Activated CD4-positive, alpha-beta T cell treated with anti-CD3 and anti-CD28 coated beads, Interleukin-2, amount 50 U/mL, for 1 hour (primary cell): ENCODE measurements at places on chromosomes 16 and 17.
A peak's percentile ranks its signal among the peaks of the same experiment; 100 is the strongest.

- DNase-seq = no peak
Measured at GRCh38 chr16:67137605-67138004, 13.2 kb downstream of the B3GNT9 start.

DNA sequence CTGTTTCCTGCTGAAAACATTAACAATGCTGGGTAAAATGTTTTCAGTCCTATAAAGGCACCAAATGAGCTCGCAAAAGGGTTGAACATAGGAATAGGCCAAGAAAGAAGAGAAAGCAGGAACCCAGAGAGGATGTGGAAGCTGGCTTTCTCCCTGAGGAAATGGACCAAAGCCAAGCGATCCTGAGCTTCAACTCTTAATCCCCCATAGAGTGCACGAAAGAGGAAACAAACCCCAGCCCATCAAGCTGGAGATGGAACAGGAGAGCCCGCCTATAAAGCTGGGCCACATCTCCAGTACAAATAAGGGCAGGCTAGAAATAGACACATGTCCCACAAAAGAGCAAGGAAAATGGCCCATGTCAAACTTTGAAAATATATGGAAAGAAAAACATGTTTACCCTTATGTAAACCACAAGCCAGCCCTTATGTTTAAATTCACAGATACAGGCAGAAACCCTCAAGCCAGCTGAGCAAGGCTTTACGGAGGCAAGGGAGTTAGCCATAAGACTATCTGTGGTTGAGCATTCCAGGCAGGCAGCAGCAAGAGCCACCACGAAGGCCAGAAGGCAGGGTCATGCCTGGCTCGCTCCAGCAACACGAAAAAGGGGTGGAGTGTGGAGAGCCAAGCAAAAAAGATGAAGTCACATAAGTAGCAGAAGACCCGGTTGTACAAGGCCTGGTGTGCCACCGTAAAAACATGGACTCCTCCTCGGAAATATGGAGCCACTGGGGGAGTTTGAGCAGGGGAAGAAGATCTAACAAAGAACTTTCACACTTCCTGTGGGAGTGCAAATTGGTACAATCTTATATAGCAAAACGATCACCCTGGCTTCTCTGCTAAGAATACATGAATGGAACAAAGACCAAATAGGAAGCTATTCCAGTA, 27.8 kb downstream of the COPRS start:
- DNase-seq = no peak

GRCh38 chr16:46895399-46896313, 11.5 kb downstream of the GPT2 start:
- DNase-seq = no peak

GRCh38 chr16:51825779-51826178, 674.7 kb upstream of the SALL1 start:
- no peak for DNase-seq

DNA sequence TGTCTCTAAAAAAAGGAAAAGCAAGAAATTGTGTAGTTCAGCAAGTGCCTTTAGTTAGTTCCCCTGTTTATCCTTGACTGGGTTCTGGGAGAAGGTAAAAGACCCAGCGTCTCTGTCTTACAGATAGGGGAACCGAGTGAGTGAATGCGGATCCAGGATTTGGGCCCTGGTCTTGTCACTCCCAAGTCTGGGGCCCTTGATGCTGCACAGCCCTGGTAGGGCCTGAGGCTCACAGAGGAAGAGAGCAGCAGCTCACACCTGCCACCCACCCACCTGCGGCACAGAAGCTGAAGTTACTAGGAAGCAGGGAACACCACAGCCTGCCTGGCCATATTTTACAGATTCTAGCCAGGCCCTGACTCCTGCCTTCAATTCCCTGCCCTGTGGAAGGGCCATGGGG, 22.2 kb downstream of the LASP1 start:
- DNase-seq = no peak

DNA sequence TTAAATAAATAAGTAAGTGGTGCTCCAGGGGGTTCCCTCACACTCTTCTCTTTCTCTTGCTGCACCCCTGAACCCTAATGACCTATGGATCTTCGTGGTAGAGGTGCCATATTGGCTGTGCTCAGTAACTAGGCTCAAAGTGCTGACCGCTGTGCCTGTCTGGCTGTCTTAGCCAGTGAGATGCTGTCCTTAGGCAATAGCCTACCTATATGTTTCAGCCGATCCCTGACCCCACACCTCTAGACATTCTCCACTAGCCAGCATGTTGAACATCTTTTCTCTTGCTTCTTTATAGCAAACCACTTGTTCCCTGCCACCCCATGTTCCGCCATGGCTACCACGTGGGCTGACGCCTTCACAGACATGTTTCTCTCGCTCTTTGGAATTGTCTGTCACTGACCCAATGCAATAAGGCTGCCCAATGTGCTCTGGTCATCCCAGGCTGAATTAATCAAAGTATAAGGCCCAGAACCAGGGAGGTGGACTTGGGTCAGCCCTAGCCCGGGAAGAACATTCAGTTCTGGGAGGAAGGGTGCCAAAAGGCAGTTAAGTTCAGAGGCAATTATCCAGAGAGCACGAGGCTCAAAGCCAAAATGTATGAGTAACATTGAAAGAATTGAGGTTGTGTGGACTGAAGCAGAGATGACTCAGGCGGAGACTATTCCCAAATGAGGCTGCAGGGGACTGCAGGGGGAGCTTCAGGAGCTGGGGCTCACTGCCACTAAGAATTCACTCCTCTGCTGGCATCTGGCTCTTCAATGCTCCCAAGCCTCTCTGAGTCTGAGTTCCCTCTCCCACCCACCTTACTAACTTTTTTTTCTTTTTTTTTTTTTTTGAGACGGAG, 28.7 kb upstream of the TNRC6A start:
- DNase-seq = no peak

DNA sequence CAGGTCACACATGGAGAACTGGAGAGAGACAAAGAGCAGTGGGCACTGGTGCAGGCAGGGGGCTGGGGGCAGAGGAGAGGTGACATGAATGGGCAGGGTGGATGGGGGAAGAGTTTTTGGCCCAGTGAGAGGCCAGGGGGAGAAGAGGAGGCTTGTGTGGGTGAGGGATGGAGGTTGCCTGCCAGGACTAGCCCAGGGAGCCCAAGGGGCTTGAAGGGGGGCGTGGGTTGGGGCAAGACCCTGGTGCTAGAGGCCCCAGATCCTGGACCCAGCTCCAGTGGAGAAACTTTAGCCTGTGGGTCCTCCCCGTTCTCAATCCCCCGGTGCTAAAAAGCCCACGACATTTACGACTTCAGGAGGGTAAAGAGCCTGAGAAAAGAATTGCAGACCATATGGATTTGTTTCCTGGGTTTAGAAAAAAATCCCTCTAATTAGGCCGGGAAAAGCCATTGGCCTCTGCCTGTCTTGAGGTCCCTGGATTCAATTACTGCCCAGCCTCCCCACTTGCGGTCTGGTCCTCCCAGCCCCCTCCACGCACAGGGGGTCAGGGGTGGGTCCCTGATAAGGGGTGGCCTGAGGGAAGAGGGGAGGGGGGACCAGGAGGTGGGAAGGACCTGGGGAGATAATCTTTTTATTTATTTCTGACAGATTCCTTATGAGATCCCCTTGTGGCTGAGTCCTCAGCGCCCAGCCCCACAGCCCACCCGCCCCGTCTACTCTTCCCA, 33.0 kb downstream of the NGFR start:
- no peak for DNase-seq

DNA sequence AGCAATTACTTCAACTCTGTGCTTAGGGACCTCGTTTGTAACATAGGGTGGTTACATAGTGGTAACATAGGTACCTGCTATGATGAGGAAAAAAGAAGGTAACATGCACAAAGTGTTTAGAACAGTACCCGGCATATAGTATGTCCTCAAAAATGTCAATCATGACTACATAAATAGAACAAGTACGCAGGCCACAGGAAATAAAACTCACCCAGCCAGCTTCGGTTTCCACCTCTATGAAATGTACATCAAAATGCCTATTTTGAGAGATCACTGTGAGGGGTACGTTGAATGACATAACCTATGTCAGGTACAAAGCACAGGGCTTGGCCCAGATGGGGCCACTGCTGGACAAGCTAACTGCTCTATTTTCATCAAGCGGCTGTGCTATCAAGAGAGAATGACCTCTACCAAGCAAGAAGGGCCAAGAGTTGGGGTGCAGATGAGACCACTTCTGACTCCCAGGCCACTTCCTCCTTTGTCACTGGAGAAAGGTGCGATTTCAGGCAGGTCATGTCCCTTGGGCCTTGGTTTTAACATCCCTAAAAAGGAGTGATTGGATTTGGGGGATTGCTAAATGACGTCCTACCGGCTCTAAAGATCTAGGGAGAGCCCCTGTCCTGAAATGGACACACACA, 45.4 kb downstream of the WSB1 start:
- no peak for DNase-seq

DNA sequence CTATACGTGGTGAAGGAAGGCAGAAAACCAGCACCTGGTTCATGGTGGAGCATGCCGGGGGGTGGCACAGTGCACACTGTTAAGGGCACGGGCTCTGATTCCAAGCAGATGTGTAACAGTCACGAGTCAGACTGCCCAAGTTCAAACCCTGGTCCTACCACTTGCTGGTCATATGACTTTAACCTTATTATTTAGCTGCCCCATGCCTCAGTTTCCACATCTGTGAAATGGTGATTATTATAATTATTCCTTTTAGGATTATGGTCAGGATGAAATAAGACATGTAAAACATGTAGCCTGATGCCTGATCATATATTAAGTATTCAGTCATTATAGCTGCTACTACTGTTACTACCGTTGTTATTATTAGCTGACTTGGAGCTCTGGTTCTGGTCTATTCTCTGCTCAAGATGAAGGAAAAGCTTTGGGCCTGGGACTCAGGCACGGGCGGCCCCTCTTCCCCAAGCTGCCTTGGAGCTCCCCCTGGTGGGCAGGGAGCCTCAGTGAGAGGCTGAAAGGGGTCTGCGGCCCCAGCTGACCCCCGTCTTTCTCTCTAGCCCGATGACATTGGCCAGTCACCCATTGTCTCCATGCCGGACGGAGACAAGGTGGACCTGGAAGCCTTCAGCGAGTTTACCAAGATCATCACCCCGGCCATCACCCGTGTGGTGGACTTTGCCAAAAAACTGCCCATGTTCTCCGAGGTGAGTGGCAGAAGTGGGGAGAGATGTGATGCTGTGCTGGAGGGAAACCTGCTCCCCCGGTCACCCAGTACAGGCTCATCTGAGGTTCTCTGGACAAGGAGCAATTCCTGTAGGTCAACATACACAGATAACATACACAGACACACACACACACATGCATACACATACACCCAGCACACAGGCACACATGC, 14.0 kb downstream of the NR1D1 start:
- peak; percentile 65 for DNase-seq

DNA sequence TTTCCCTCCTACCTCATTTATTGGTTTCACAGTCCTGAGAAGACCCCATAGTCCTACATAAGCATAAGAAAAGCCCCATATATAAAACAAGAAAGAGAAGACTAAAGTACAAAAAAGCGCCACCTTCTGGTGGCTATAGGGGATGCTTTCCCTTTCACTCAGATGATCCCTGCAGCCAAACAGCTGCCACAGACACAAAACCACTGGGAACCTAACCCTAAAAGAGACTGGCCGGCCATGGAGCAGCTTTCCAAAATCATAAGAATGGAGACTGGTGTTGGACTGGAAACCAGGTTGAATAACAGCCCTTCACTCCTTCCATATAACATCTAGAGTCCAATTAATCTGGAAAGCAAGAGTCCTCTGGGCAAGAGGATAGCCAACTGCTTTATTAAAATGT, 11.4 kb downstream of the DYNC1LI2 start:
- DNase-seq = peak; percentile 16

GRCh38 chr17:70074956-70075355, at the start of gene KCNJ16:
TSS of gene KCNJ16 (plus strand) at chr17:70075225. CDS start at chr17:70132088, 56,863 bp downstream.
- no peak for DNase-seq

DNA sequence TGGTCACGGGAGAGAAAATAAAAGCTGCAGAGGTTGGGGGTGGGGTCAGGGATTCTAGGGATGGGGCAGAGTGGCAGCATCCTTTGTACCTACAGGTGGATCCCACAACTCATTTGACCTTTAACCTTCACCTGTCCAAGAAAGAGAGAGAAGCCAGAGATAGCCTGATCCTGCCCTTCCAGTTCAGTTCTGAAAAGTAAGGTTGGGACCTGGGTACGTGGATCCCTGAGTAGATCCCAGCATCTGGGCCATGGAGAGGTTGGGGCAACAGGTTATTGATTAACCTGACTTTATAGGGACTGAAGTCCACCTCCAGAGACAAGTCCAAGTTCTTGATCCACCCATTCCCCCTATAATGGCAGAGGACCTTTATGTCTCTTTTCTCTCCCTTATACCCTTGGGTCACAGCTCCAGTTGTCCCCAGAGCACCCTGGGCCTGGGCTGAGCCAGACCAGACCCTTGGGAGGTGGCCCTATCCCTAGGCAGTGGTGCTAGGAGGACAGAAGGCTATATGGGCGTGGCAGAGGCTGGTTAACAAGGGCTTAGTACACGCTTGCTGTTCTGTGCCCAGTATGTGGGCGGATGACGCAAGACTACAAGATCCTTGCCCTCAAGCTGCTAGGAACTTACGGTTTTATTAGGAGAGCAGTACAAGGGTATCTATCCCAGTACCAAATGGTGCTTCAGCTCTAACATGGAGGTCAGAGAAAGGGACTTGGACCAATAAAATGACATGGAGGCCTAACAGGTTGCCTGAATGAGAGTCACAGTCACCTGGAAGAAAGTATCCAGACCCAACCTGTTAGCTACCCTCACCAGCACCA, 3.3 kb downstream of the CLDN7 start:
- DNase-seq = no peak

GRCh38 chr17:46971647-46972300, 7.3 kb downstream of the RPRML start:
- no peak for DNase-seq

- DNase-seq = no peak
Measured at GRCh38 chr16:54921206-54921824, 9.3 kb upstream of the IRX5 start.

GRCh38 chr16:50986453-50986852, 164.6 kb downstream of the SALL1 start:
- no peak for DNase-seq

DNA sequence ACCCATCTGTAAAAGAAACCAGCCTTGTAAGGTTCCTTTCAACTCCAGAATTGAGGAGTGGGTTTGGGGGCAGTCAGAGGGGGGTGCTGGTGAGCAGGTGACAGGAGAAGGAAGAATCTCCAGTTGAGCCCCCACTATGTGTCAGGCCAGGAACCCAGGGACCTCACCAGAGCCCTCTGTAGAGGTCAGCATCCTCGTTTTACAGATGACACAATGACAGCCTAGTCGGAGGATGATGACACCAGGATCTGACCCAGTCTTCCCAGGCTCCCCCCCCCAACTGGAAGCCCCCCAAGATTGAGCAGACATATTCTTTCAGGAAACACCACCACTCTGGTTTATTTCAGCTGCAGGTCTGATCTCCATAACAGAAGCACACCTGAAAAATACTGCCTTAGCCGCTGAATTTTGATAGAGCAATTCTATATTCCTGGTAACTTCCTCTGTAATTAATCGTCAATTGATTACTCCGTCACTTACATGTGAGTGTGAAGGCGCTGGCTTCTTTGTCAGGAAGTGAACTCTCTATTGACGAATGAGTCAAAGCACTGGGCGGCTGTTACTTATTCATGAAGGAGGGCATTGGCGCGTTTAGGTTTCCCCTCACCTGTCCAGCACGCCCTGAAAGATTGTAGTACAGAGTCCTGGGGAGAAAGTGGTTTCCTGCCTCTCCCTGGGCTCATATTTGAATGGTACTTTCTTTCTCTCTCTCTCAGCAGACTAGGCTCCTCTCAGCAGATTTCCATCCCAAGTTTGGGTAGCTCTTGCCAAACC, 21.2 kb downstream of the SOCS3 start:
- no peak for DNase-seq

GRCh38 chr16:19375561-19376158, 42.0 kb upstream of the TMC5 start:
- DNase-seq = peak; percentile 1

- no peak for DNase-seq
Measured at GRCh38 chr17:9258115-9259015, 237.1 kb downstream of the NTN1 start.

- DNase-seq = no peak
Measured at GRCh38 chr16:25270577-25270976, 12.9 kb upstream of the ZKSCAN2 start.
